Thyroid gland (tissue), 4 donors: ENCODE measurements at places on chromosomes 13 and 19.

- DNase-seq, result no peak
- H3K27ac ChIP-seq, result no peak overlapping the region
- H3K4me1 ChIP-seq, result no peaks in the 10 kb centered on the region
- no peaks in the 10 kb centered on the region for H3K36me3 ChIP-seq
- H3K4me3 ChIP-seq, result no peak overlapping the region
- H3K27me3 ChIP-seq, result no peaks in the 10 kb centered on the region
Measured at GRCh38 chr13:77740097-77740735, 42.7 kb downstream of the SLAIN1 start.

GRCh38 chr19:44529536-44529935, at the start of gene CEACAM20:
Gene CEACAM20, minus strand, starts transcription at chr19:44529675. Its CDS starts 166 bp downstream, at chr19:44529509.
- no peaks in the 10 kb centered on the region for H3K36me3 ChIP-seq
- H3K27ac ChIP-seq, result no peak within 1 kb of the TSS
- no peak for DNase-seq
- no peak within 1 kb of the TSS for H3K4me3 ChIP-seq
- no peaks in the 10 kb centered on the region for H3K27me3 ChIP-seq

- H3K4me1 ChIP-seq, result no peaks in the 10 kb centered on the region
- no peaks in the 10 kb centered on the region for H3K36me3 ChIP-seq
- no peaks in the 10 kb centered on the region for H3K27me3 ChIP-seq
- no peak for DNase-seq
- no peak overlapping the region for H3K4me3 ChIP-seq
Measured at GRCh38 chr13:26471807-26472206, 85.7 kb upstream of the WASF3 start.

- no peak overlapping the region for H3K4me3 ChIP-seq
- no peaks in the 10 kb centered on the region for H3K27me3 ChIP-seq
- no peak overlapping the region for H3K27ac ChIP-seq
- H3K4me1 ChIP-seq, result peaks cover 8% of the 10 kb centered on the region
Measured at GRCh38 chr19:30089086-30089665, 147.1 kb downstream of the URI1 start.

- H3K4me3 ChIP-seq, result no peak overlapping the region
- no peaks in the 10 kb centered on the region for H3K4me1 ChIP-seq
- no peaks in the 10 kb centered on the region for H3K27me3 ChIP-seq
- H3K27ac ChIP-seq, result no peak overlapping the region
Measured at GRCh38 chr13:71213252-71213821, 653.7 kb downstream of the DACH1 start.

GRCh38 chr13:100630555-100630954, 42.0 kb upstream of the GGACT start:
- H3K36me3 ChIP-seq, result peaks cover 6% of the 10 kb centered on the region
- no peaks in the 10 kb centered on the region for H3K27me3 ChIP-seq
- H3K4me3 ChIP-seq, result no peak overlapping the region
- no peak for DNase-seq
